Vagina (tissue), 2 donors: ENCODE measurements at places on chromosomes 7 and 10. TPM values are rescaled to one million over a fixed set of nuclear protein-coding genes. Genes with fewer than 3 reads are reported as not detected.
A peak's percentile ranks its signal among the peaks of the same experiment; 100 is the strongest.

- DNase-seq = no peak
These were observed 35.5 kb downstream of the GPRIN2 start for GRCh38 chr10:46520941-46521340.

DNA sequence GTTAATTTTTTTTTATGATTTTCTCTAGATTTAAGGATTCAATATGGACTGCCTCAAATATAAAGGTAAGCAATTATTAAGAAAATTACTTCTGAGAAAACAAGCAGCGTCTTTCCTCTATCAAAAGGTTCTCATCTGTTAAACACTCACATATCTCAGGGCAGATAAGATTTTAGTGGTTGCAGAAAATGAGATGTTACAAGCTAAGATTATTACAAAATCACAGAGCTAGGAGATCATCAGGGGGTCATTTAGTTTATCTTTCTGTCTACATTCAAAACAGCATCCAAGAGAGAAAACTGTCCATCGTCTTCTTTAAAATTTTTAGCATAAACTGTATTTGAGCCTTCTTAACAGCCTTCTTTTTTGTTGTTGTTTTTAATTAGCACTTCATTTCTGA, 29.1 kb upstream of the RHOBTB1 start:
- no peak for DNase-seq

Gene VAX1
- total RNA-seq = not detected

Gene MYPN
- not detected for total RNA-seq

Gene RBP4
- total RNA-seq = 36.8 TPM

DNA sequence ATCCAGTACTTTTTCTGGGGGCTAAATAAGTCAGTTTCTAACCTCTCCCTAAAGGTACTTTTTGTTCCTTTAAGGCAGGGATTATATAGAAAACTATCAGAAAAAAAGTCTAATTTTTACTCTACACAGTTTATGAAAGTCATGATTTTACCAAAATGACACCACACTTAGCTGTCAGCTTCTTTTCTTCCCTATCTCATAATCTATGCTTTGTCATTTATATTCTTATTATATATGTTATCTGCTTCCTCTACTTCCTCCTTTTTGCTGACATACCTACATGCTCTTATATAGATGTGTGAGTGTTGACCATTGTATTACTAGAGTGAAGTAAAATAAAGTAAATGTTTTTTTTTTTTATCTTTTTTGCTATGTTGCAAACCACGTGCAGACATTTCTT, 203.9 kb upstream of the CHRM2 start:
- DNase-seq = no peak

- no peak for DNase-seq
These were observed 84.7 kb downstream of the CREM start for GRCh38 chr10:35211390-35211789.

- peak; percentile 86 for DNase-seq
These were observed 16.1 kb upstream of the PALD1 start for GRCh38 chr10:70462349-70462984.

- no peak for DNase-seq
These were observed 1.4 kb upstream of the ADAM8 start for GRCh38 chr10:133277993-133278576.

DNA sequence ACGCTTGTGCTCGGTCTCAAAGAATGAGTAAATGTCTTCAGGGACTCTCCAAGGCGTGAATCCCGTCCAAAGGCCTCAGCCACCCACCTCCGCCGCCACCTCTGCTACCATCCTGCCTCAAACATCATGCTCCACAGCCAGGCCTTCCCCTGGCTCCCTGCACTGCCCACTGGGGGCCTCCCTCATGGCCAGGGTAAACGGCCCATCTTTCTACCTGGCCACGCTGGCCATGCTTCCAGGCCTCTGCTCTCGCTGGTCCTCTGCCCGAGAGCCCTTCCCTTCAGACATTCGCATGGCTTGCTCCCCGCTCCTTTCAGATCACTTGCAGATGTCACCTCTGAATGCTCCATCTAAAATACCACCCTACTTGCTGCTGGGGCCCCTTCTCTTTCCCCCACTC, 40.2 kb downstream of the ZNF783 start:
- DNase-seq = peak; percentile 67

Gene FAM237B
- total RNA-seq = not detected

Gene TWIST1
- 11.5 TPM for total RNA-seq

Gene ARL3
- total RNA-seq = 7.4 TPM

Gene PLEKHS1
- total RNA-seq = not detected

DNA sequence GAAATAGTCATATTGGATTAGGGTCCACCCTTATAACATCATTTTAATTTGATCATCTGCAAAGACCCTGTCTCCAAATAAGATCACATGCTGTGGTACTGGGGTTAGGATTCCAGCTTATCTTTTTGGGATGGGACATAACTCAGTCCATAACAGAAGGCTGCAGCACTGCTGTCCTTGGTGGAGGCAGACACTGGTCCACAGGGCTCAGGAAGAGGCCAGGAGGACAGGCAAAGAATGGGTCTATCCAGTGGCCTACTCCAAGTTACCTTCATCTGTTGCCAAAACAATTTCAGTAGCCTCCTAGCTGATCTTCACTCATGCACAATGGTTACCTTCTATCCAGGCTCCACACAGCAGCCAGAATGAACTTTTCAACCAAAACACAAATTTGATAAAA, 387.0 kb downstream of the GRID1 start:
- no peak for DNase-seq

Gene ANXA11
- total RNA-seq = 101 TPM

Gene MRLN
- not detected for total RNA-seq

GRCh38 chr10:118447478-118448270, 105.5 kb upstream of the FAM204A start:
- DNase-seq = no peak

DNA sequence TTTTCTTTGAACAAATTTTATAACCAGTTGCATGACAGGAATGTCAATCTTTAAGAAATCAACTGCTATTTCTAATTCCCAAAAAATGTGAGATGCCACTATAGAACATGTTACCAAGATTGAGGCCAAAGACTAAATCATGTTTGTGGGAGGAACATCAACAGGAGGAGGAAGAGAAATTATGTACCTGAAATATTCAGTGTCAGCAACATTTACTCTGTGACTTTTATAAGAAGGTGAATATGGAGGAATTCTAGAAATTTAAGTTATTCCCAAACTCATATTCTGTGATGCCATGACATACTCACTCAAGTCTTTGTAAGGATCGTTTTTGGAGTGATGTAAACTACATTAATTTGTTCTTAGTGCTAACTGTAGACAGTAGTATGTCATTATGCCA, 408.4 kb downstream of the SH2D4B start:
- no peak for DNase-seq

Gene ARHGAP21
- total RNA-seq = 43.0 TPM

- DNase-seq = no peak
These were observed 39.6 kb downstream of the GPRIN2 start for GRCh38 chr10:46516660-46517416.

DNA sequence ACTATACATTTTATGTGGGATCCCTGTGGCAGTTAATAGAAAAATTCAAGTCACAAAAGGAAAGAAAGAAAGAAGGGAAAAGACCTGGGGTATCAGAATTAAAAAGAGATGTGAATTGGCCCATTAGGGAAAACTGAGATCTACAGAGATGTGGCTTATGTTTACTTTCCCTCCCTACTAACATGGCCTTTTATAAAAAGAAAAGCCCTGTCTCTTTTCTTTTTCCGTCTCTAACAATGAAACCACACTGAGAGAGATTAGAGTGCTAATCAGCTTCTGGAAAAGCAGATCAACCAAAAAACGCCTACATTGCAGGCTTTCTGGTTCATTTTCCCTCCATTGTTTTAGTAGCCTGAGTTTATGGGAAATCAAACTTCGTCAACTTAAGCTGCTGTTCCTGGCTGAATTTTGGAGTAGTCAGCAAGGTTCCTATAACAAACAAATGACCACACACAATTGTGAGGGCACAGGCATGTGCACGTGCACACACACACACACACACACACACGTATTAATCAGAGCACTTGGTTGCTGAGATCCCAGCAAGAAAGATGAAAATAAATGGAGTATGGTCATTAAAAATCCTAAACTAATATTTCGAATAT, 235.1 kb downstream of the SORCS1 start:
- DNase-seq = no peak

Gene NCF1
- not detected for total RNA-seq

Gene OPN4
- not detected for total RNA-seq

DNA sequence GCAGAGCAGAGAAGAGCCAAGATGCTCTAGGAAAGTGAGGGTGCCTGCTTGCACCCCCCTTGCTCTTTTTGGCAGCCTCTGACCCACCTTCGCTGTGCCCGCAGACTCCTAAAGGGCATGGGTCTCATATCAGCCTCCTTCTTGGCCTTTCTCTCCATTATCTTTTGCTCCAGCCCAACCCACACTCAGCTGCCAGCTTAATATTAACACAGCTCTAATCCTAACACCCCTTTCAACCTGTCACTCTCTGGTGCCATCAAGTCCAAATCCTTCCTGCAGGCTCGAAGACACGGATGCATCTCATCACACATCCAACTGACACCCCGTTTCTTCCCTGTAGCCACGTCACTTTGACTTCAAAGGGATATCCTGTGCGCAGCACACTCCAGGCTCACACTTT, 171.6 kb upstream of the AUTS2 start:
- DNase-seq = no peak

Gene BICC1
- 15.2 TPM for total RNA-seq

Gene NRCAM
- total RNA-seq = 7.9 TPM

Gene PTF1A
- not detected for total RNA-seq

GRCh38 chr10:79247373-79248137, 99.7 kb upstream of the PPIF start:
- no peak for DNase-seq

- DNase-seq = no peak
These were observed 79.6 kb downstream of the BMPR1A start for GRCh38 chr10:86836044-86836443.

- no peak for DNase-seq
These were observed 30.5 kb downstream of the EBF3 start for GRCh38 chr10:129933456-129934092.

GRCh38 chr10:4066581-4067390, 281.8 kb upstream of the KLF6 start:
- DNase-seq = peak; percentile 81

Gene CPVL
- 9.6 TPM for total RNA-seq

Gene AGAP3
- total RNA-seq = 98.2 TPM

- no peak for DNase-seq
These were observed 19.9 kb upstream of the CRHR2 start for GRCh38 chr7:30702200-30702599.

- DNase-seq = no peak
These were observed 56.7 kb upstream of the JCAD start for GRCh38 chr10:30116041-30116491.

DNA sequence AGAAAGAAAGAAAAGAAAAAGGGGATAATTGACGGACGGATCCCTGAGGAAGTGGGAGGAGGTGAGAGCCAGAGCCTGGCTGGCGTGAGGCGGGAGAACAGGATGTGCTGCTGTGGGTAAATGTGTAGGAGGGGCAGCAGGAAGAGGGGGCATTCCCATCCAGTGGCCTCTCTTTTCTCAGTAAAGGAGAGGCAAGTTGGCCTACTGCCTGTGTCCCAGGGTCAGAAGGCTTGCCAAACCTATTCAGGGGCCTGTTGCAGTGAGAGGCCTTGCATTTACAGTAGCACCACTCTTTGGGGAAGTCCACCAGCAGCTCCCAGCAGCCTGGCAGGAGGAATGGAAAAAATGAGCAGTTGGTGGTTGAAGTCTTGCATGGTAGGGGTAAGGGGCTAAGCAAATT, 26.6 kb upstream of the ASCC1 start:
- DNase-seq = no peak

Gene CYP26C1
- total RNA-seq = not detected

DNA sequence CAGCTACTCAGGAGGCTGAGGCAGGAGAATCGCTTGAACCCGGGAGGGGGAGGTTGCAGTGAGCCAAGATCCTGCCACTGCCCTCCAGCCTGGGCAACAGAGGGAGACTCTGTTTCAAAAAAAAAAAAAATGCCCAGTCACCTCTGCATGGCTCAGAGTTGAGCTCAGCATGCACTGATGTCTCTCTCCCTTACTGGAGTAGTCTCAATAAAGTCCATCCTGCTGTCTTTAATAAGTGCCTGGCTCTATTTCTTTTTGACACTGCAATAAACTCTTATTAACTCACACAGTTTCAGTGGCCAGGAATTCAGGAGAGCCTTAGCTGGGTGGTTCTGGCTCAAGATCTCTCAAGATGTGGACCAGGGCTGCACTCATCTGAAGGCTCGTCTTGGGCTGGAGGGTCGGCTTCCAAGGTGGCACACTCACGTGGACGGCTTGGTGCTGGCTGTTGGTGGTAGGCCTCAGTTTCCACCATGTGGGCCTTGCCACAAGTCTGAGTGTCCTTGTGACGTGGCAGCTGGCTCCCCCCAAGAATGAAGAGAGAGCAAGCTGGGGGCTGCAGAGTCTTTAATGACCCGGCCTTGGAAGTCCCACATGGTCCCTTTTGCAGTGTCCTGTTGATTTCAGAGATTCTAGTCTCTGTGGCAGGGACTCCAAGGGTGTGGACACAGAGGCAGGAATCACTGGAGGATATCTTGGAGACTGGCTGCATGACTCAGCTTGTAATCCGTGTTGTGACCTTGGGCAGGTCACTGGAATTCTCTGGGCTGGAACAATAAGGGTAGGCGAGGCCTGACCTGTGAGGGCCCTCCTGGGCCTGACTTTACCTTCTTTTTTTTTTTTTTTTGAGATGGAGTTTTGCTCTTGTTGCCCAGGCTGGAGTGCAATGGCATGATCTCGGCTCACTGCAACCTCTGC, 85.9 kb upstream of the KMT2C start:
- DNase-seq = no peak

GRCh38 chr7:94100723-94101345, 96.7 kb upstream of the BET1 start:
- DNase-seq = no peak

GRCh38 chr7:44602576-44602910, 3.9 kb upstream of the OGDH start:
- DNase-seq = no peak

Gene GHRHR
- not detected for total RNA-seq

Gene OR2A12
- not detected for total RNA-seq

Gene PURB
- 19.2 TPM for total RNA-seq

Gene NODAL
- total RNA-seq = not detected

- DNase-seq = no peak
These were observed 48.8 kb upstream of the EXOC6 start for GRCh38 chr10:92799568-92799967.

DNA sequence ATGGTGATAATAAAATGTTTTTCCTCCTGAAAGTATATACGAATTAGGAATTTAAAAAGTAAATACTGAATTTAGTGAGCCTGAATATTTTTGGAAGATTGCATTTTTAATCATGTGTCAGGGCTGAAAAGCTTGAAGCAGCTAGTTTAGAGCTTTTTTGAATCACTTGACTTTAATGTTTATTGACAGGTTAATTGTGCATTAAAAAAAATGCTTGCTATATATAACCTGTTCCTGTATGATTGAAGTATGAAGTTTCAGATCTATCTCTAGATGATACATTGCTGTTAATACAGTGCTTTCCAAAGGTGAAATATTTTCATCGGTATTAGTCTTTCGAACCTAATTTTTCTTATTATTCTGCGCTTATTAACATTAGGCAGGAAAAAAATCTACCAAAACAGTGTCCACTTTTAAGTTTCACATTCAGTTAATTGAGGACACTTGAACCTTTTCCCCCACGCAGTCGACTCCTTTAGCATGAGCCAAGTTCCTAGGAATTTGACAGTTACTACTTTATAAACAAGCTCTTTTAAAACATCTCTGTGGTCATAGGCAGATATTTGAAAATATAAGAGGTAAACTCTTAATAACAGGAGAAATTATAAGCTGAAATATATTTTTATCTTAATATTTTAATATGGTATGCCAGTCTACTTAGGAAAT, 187.1 kb downstream of the MLLT10 start:
- no peak for DNase-seq

Gene PARD3
- 95.5 TPM for total RNA-seq

- DNase-seq = no peak
These were observed 30.5 kb downstream of the CREB5 start for GRCh38 chr7:28442540-28443420.
